Tongue (tissue), 3 donors: ENCODE measurements at places on chromosomes 13 and 19. TPM values are rescaled to one million over a fixed set of nuclear protein-coding genes. Genes with fewer than 3 reads are reported as not detected.

DNA sequence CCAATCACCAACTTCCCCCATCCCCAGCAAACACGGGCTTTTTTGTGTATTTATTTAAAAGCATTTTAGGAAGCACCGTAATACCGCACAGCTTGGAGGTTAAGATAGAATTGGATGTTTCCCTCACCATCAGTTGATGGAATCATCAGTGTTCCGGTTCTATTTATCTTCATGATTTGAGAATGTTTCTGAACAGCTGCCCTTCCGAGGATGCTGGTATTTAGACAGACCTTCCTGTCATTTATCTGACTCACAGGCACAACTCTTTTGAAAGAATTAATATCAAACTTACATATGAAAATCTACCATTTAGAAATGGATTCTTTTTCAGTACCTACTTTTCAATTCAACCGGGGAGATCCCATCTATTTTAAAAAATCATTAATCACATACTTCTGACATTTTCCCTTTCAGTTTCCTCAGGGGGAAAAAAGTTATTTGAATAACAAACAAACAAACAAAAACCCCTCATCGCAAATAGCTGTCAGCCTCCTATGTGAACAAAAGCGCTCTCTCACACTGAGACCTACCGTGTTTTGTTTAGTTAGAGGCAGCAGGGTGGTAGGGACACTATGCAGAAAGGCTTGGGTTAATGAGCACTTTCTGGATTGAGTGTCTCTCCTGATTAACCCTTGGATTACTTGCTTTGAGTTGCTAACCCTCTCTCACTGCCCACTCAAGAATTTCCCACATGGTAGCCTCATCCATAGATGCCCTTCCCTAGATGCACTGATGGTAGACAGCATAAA lies 189.3 kb downstream of the TM9SF2 start:
- no peak for DNase-seq

GPR183 gene
- 7.9 TPM for total RNA-seq

GRCh38 chr19:39676004-39676403 lies 20.3 kb downstream of the LGALS16 start:
- no peak for DNase-seq

- no peak for DNase-seq
Observed at GRCh38 chr13:64884976-64885375, 2345.2 kb downstream of the PCDH9 start.

- peak; percentile 95 for DNase-seq
Observed at GRCh38 chr19:3403489-3404323, 37.3 kb downstream of the NFIC start.

DNA sequence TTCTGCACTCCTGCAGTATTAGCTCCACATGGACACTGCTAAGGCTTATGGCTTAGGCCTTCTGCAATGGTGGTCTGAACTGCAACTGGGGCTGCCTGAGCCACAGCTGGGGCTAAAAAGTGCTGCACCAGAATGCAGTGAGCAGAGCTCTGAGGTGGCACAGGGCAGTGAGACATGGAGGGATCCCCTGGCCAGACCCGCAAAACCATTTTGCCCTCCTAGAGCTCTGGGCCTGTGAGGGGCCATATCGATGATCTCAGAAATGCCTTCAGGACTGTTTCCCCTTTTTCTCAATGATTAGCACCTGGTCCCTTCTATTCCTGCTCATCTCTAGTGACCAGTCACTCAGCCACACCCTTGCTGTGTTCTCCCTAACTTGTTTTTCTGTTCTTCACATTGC lies 397.7 kb downstream of the UQCRFS1 start:
- no peak for DNase-seq

- DNase-seq = no peak
Observed at GRCh38 chr19:14837391-14837790, 2.4 kb upstream of the OR7A5 start.

DNA sequence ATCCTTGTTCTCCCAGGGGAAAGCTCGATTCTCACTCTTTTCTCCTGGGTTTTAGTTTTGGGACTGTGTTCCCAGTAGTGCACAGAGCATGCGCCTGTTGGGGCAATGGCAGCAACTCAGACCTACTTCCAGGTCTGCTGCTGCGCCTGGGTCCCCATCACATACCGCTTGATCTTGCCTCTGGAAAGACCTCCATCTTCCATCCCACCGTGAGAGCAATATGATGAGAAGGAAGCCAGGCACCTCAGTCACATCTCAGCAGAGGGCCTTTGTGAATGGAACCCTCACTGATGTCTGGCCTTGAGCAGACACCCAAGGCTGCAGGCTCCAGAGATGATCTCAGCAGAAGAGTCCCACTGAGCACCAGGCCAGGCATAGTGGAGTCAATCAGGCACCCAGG lies 176.8 kb upstream of the ZNF507 start:
- DNase-seq = no peak

MEIOSIN gene
- not detected for total RNA-seq

GRCh38 chr19:17686592-17687024 lies 1.5 kb downstream of the UNC13A start:
- peak; percentile 6 for DNase-seq

ZNF433 gene
- 11.9 TPM for total RNA-seq

GRCh38 chr13:21980049-21980448 lies 309.2 kb downstream of the FGF9 start:
- DNase-seq = no peak

DNA sequence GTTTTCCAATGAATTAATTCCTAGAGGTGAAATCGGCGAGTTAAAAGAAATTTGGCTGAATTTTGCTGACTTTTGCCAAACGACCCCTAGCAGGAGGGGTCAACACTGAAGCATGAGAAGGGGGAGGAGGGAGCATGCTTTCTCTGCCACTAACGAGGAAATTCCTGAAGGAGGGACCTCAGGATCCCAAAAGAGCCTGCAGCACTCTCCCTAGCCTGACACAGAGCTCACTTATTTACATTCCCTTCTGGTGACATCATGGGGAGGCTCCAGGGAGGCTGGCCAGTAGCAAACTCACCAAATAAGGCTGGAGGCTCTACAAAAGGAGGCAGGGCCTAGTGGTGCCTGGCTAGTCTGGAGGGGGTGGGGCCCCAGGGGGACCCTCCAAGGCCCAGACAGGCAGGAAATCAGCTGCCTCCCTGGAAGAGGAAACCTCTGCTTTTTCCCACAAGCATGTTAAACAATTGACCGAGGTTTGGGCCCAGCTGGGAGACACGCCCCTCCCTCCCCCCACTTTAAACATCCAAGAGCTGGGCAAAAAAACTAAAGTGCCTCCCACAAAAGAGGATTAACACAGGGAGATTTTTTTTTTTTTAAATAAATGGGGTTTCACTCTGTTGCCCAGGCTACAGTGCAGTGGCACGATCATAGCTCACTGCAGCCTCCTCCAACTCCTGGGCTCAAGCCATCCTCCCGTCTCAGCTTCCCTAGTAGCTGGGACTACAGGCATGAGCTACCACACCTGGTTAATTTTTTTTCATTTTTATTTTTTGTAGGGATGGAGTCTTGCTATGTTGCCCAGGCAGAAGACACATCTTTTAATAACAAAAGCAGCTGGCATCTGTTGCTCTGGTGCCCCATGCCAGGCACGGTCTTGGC lies 2.1 kb downstream of the DAPK3 start:
- DNase-seq = peak; percentile 96

GRCh38 chr13:30143666-30144400 lies 163.5 kb downstream of the KATNAL1 start:
- no peak for DNase-seq

CADM4 gene
- total RNA-seq = 10.3 TPM

GRCh38 chr19:50461066-50461875 lies 15.0 kb upstream of the EMC10 start:
- DNase-seq = peak; percentile 75

DNA sequence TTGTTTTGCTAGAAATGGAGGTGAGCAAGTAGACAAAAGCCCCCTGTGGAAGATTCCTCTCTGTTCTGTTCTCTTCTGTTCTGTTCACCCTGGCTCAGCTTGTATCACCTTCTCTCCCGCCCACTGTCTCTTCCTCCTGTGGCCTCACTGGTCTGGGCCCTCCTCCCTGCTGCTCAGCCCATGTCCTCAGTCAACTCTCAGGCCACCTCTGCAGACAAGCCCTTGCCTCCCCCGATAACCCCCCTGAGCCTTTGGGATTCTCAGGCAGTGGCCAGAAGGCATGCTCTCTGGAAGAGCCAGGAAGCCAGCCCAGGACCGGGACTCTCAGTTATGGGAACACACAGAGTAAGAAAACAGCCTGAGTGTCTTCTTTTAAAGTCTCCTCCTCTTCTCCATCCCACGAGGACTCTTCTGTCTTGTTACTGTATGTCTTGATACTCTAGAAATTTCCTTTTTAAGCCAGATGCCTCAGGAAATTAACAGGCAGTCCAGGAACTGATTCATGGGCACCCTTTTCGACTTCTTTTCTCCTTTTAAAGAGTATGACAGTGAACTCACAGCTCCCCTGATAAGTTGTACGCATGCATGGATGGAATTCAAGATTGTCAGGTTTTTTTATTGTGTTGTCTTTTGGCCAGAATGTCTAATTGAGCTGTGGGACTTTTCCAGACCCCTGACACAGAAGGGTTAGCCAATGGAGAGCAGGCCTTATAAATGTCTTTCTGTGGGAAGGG lies 33.7 kb downstream of the SHISA2 start:
- peak; percentile 32 for DNase-seq

DNA sequence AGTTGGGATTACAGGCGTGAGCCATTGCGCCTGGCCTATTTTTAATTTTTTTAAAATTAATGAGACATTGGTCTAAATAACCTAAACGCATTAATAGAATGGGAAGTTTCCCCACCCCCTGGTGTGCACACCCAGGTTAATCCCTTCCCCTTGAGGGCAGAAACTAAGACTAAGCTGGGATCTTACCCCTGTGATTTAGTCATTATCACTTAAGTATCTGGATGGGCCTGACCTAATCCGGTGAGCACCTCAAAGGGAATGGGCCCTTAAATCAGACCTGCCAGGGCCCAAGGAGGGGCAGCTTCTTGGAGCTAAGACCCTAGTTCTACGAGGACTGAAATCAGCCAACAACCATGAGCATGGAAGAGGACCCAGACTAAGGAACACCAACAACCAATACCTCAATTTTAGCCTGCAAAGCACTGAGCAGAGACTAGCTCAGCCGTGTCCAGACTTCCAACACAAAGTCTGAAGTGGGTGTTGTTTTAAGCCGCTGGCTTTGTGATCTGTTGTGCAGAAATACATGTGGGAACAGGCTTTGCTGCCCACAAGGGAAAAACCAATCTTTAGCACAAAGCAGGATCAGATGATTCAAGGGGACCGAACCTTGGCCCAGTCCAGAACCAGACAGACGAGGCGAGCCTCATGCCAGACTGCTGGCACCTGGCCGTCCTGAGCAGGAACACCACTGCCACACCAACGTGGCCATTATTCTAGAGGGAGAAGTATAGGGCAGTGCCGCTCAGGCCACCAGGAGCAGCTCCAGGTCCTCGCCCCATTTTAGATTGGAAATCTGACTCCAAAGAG lies 7.1 kb downstream of the UBE2S start:
- no peak for DNase-seq

ZNF729 gene
- total RNA-seq = 0.10 TPM

DNA sequence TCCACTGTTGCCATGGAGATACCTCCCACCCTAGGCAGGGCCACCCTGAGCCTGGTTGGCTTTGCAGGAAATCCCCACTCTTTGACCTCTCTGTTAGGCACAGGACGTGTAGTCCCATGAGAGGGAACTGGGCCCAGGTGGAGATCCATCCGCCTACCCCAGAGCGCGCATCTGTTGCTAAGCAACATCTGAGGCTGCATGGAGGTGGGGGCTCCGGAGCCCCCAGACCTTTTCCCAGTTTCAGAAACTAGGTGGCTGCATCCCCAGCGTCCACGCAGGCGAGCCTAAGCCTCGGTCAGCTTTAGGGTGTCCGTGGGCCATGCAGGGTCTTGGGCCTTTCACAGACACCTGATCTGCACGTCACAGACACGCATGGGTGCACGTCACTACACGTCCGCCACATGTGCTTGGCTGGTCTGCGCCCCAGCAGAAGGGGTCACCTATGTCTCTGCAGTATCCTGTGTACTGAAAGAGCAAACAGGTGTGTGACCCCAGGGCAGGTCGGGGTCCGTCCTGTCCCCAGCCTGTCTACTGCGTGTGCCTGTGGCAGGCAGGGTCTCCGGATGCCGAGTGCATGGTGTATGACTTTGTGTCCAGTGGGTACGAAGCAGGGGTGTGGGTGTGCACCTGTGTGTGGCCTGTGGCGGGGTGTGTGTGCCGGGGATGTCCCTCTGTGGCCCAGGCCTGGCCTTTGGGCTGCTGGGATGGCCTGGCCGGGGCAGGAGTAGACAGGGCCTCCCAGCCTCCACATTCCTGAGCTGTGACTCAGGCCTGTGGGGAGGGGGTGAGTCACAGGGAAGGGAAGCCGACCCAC lies 4.1 kb upstream of the CIRBP start:
- peak; percentile 67 for DNase-seq

UBE2L5 gene
- not detected for total RNA-seq

S1PR2 gene
- 10.8 TPM for total RNA-seq

GSX1 gene
- not detected for total RNA-seq

- DNase-seq = no peak
Observed at GRCh38 chr19:16677055-16677454, 16.1 kb downstream of the TMEM38A start.

DNA sequence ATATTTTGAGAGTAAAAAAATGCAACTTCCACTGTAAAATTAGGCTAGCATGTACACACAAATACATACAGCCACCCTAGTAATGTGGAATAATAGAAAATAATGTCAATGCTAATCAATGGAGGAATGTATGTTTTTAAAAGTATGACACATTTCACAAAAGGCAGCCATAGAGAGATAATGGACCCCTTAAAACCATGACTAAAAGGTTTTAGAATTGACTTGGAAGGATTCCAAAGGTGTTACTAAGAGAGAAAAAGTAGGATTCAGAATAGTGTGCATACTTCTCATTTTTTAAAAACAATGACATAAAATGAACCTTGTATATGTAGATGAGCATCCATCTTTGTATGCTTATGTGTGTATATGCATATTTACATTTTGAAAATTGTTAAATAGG lies 597.9 kb upstream of the PCDH9 start:
- no peak for DNase-seq

- no peak for DNase-seq
Observed at GRCh38 chr13:31880851-31881494, 141.6 kb downstream of the RXFP2 start.
